Cerebellar nuclear complex (tissue), 1 donor: ENCODE measurements at places on chromosomes 4 and X.

DNA sequence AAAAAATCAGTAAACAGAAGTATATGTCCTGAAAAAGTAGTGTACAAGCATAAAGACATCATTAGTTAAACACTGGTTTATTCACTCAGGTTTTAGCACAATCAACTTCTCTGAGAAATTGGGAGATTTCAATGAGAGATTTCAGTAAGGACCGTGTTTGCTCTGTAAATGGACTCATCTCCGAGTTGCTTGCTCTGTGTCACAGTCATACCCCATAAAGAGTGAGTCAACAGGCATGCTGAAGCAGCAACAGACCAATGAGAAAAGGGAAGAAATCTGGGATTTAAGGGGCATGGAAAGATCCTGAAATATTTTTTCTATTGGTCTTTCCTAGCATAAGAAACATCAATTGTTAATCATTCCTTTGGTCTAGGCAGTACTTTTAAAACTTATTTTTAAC, 4.7 kb downstream of the GLUD2 start:
- DNase-seq: no peak

DNA sequence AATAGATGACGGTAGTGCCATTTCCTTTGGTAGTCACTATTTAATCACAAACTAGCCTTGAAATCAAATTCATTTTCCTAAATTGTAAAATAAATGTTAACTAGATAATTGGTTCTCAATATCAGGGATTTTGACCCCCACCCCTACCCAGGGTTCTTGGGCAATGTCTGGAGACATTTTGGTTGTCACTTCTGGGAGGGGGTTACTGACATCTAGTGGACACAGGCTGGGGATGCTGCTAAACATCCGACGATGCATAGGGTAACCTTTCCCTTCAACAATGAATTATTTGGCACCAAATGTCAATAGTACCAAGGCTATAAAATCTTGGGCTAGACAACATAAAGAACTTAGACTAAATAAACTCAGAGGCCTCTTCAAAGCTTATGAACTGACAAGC, 285.8 kb upstream of the TRPC5 start:
- no peak for DNase-seq

DNA sequence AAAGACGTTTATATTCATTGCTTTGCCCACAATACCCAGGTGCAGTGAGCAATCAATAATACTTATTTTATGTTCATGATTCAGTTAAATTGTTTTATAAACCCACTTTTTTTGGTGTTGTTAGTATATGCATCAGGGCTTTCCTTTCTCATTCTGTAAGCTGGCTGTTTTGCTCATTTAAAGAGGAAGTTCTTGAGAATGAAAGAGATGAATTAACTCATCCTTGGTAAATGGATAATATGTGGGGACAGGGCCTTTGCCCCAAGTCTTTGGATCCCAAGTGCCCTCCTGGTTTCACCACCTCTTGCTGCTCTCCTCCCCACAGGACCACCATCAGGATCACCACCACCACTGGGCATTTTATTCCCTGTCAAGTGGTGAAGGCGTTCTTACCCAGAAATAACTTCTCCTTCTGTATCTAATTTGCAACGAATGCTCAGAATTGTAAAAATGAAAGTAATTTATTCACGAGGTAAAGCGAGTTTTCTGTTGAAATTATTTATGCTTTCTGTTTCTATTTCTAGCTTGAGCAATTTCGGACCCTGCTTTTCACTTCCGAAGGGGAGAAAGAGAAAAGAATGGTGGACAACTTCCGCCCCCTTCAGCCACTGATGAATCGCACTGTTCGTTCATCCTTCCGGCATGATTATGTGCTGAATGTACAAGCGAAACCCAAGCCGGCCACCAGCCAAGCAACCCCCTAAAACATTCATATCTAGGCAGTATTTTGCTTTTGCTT, 8.2 kb upstream of the ZRSR2 start:
- DNase-seq: no peak

- no peak for DNase-seq
Observed at GRCh38 chr4:175441256-175441655, 370.8 kb downstream of the GPM6A start.

- DNase-seq: no peak
Observed at GRCh38 chr4:148344352-148344751, 97.9 kb downstream of the NR3C2 start.

DNA sequence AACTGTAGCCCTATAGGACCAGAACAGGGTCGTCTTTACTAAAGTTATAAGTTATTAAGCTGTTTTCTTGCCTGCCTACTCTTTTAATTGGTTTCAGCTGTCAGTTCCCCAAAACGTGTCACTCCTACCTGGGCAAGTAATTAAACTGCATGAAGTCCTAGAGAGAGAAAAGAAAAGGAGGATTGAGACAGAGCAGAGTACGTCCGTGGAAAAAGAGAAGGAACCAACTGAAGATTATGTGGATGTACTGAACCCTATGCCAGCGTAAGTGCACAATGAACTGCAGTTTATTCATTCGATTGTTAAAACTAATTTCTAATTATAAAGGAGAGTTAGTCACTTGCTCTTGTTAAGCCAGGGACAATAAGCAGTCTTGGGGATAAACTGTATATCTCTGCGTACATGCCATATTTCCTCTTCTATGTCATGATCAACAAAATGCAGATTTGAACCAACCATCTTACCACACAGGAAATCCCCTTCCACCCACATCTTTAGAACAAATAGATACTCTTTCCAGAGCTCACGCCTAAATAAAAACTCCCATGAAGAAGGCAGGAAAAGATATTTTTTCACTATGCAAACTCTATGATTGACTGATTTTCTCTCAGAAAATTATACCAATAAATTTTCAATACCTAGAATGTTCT, 22.8 kb downstream of the STAP1 start:
- DNase-seq: no peak

- no peak for DNase-seq
Observed at GRCh38 chrX:39333451-39333850, 532.2 kb downstream of the MID1IP1 start.

DNA sequence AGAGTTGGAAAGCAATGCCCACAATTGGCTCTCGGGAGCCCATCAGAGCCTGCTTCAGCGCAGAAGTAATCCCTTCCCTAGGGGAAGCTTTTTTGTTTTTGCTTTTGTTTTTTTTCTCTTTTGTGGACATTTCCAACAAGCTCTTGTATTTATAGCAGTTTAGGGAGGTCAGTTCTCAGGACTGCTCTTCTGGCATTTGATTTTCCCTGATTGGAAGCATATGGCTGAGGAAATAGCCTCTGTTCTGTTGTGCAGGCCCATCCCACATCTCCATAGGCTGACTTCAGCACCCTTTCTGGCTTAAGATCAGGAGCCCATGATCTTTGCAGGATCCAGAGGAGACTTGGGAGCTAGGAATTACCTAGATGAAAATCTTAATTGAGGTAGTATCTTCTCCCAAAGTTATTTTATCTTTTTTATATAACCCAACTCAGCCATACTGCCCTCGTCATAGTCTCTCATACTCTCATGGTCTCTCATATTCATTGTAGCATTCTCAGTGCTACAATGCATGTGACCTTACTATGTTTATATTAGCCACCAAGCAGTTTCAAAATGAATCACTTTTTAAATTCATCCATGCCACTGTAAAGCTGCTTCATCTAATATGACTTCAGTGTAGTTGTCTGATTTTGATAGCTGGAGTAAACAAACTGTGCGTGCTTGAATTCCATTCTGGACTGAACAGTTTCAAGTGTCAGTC, 16.7 kb downstream of the PAGE4 start:
- no peak for DNase-seq

DNA sequence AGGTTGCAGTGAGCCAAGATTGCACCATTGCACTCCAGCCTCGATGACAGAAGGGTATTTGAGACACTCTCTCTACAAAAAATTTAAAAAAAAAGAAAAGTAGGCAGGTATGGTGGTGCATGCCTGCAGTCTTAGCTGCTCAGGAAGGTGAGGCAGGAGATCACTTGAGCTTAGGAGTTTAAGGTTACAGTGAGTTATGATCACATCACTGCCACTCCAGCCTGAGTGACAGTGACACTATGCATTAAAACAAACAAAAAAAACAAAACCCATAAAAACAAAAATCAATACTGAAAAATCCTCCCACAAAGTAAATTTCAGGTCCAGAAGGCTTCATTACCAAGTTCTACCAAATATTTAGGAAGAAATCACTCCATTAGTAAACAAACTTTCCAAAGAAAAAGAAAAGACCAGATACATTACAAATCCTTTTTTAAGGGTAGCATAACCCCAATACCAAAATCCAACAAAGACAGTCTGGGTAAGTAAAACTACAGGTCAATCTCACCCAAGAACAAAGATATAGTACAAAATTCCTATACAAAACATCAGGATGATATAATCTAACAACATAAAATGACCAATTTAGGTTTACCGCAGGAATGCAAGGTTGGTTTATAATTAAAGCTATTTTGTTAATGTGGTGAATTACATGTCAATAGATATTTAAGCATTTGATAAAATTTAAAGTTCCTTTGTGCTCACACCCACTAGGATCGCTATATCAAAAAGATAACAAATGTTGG, 11.7 kb downstream of the NELFA start:
- no peak for DNase-seq

DNA sequence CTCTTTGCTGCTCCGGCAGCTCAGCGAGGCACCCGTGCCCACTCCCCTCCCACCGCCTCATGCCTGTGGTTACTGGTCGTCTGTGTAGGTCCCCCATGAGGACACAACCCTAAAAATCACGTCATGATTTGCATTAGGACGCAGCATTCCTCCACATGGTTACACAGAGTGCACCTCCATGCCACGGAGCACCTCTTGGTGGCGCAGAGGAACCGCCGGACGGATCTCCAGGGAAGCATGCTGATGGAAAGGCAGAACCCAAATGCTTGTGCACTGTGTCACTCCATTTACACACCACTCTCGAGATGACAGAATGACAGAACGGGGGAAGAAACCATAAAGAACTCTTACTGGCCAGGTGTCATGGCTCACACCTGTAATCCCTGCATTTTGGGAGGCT, 22.4 kb downstream of the FAM53A start:
- no peak for DNase-seq

GRCh38 chrX:38649221-38649620, 87.9 kb downstream of the TSPAN7 start:
- no peak for DNase-seq

DNA sequence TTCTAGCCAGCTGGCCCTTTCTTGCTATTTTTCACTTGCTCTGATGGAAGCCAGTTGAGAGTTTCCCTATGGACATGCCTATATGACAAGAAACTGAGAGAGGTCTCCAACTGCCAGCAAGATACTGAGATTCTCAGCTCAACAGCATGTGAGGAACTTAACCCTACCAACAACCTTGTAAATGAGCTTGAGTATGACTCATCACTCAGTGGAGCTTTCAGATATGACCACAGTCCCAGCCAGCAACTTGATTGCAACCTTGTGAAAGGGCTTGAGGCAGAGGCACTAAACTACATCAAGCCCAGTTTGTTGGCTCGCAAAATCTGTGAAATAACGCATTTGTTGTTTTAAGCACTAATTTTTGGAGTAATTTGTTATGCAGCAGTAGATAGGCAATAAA, 175.8 kb downstream of the COMMD8 start:
- DNase-seq: no peak

DNA sequence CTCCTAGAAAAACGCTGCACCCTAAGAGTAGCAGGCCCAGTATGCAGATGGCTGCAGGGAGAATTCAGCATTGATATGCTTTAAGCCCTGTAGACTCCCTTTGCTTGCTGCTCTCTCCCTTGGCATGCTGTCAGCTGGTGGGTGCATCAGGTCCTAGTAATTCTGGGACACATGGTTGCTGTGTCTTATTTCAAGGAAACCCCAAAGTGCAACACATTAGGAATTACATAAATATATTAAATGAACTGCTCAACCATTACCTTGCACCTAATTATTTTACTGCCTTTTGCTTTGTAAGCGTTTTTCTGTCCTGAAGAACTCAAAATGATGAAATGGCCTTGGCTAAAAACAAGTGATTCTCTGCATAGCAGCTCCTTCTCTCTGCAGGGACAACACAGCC, 516.3 kb downstream of the ZIC3 start:
- no peak for DNase-seq

DNA sequence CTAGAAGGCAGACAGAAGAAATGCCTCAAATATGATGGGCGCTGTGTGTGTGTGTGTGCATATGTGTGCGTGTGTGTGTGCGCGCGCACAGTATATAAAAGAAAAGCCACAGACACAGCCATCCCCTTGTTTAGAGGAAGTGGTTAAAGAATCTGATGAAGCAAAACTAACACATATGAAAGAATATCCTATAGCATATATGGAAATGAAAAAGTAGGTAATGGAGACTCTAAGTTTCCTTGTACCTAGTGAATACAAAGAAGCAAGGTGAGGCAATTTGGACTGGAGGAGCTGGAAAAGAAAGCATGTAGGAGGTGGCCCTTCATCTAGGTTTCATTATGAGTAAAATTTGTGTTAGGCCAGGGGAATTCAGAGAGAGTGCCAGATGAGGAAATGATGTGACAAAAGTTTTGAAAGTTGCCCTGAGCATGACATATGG, 58.6 kb upstream of the MCF2 start:
- no peak for DNase-seq

DNA sequence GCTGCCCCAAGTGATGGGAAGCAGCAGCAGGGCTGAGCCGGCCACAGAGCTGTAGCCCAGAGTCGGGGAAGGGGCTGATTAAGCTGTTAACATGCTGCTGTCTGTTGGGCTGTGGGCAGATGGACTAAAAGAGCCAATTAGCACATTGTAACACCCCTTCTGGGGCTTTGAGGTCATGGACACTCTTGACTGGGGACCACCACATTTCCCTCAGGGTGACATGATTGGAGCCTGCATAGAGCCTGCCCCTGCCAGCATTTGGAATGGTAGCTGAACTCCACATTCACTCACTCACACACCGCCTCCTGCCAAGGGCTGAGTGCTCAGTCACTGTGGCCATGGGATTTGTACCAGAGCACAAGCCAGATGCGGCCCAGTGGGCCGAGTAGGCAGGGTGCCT, 646.9 kb downstream of the FAT4 start:
- no peak for DNase-seq

DNA sequence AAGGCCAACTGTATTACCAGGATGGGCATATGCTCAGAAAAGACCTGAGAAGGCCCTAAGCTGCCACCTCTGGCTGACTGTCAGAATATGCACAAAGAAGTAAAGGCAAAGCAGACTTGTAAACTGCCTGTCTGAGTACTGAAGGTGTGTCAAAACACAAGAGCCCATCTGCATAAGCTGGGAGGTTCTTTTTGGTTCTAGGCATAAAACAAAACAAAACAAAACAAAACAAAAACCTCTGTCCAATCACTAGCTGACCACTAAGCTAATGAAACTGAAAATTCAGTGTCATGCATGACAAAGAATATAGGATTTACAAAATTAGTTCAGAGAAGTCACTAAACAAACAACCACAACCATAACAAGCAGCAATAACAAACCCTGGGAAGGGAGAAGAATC, 20.6 kb downstream of the SH3D19 start:
- no peak for DNase-seq

DNA sequence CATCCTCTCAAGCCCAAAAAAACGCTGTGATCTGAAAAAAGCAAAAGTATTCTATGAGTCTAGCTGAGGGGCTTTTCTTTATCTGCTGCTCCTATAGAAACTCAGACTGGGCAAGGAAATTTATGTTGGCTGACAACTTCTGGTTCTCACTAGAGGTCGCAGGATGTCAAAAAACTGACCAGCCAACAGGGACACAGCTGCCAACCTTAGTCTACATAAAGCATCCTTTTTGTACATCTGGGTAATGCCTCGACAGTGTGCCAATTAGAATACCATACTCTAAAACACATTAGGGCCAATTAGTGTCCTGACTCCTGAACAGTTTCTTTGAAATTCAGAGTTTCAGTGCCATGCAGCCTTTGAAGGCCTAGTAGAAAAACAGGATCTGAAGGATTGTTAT, 8.8 kb upstream of the TLL1 start:
- DNase-seq: no peak

- DNase-seq: no peak
Observed at GRCh38 chrX:69185141-69185540, 19.9 kb upstream of the PJA1 start.

GRCh38 chr4:38281371-38282071, 321.3 kb downstream of the PTTG2 start:
- no peak for DNase-seq
